ENCODE measurements at places on chromosomes 7 and 10.

GRCh38 chr7:82289152-82289535 is 154.4 kb downstream of the CACNA2D1 start:
- no peak for DNase-seq

- no peak for DNase-seq
Observed at GRCh38 chr10:34698979-34699378, 116.1 kb downstream of the PARD3 start.

- no peak for DNase-seq
Observed at GRCh38 chr7:84455788-84456187, 261.2 kb upstream of the SEMA3A start.

- DNase-seq: no peak
Observed at GRCh38 chr10:22704471-22704911, 9.9 kb downstream of the PIP4K2A start.

DNA sequence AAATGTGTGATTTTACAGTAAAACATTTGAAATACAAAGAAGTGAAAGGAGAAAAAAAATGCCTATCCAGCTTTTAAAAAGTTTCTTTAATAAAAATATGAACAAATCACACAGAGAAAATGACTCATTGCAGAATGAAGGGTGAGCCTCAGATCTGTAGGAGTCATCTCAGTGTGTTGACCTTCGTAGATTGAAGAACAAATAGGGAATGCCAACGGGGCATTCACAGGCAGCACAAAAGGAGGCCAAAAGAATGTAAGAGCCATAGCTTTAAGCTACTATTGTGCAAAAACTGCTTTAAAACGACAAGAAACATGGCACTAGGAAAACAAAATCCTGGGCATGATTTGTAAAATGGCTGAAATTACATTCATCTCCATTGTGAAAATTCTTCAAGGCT is 782.7 kb upstream of the CELF2 start:
- no peak for DNase-seq

Data from anterior cingulate cortex (tissue), 58 donors.